ENCODE measurements at places on chromosomes 2 and 18. TPM values are rescaled to one million over a fixed set of nuclear protein-coding genes. Genes with fewer than 3 reads are reported as not detected.

The SPP2 gene
- not detected for total RNA-seq

The CD226 gene
- 4.9 TPM for total RNA-seq

The KCNK3 gene
- 0.59 TPM for total RNA-seq

The MEP1B gene
- total RNA-seq, result 0.33 TPM

The RAMP1 gene
- 25.9 TPM for total RNA-seq

The PDE1A gene
- 4.3 TPM for total RNA-seq

The ATP6V1C2 gene
- total RNA-seq, result 18.7 TPM

The CDK15 gene
- total RNA-seq, result 2.2 TPM

The HSPD1 gene
- 205 TPM for total RNA-seq

The DOK6 gene
- total RNA-seq, result 1.0 TPM

The DPP4 gene
- total RNA-seq, result 17.3 TPM

Data from breast epithelium (tissue), 4 donors.